ENCODE measurements at places on chromosomes 3 and 15.

DNA sequence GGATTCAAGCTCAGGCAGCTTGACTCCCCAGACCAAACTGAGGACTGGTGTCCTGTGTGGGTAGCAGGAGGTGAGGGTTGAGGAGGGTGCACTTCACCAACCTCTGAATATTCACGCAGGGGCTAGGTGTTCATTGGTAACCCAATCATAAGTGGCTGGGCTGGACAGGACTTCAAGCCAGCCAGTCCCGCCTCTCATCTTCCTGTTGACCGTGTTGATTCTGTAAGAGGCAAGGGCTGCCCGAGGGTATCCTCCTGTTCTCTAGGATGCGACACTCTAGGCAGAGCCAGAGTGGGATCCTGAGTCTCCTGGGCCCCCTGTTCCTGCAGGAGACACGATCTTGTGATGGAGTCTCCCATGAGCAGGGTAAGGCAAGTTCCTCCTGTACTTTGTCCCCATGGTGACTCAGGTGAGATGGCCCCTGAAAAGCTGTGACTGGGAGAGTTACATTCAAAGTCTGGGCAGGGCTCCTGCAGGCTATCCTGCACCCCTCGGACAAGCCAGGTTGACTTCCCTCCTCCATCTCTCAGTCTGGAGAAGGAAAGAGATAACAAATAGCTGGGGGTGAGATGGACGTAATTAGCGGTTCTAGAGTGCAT is 58.1 kb upstream of the POMGNT2 start:
- DNase-seq: no peak

GRCh38 chr3:113006359-113007056 is 15.7 kb downstream of the GTPBP8 start:
- no peak for DNase-seq

- no peak for DNase-seq
Measured at GRCh38 chr3:49399461-49399860, 12.3 kb downstream of the RHOA start.

GRCh38 chr3:50396502-50396901 is 37.2 kb upstream of the TMEM115 start:
- no peak for DNase-seq

- DNase-seq: no peak
Measured at GRCh38 chr3:46860810-46861604, 2.2 kb downstream of the MYL3 start.
